ENCODE measurements at places on chromosomes 4 and X.

DNA sequence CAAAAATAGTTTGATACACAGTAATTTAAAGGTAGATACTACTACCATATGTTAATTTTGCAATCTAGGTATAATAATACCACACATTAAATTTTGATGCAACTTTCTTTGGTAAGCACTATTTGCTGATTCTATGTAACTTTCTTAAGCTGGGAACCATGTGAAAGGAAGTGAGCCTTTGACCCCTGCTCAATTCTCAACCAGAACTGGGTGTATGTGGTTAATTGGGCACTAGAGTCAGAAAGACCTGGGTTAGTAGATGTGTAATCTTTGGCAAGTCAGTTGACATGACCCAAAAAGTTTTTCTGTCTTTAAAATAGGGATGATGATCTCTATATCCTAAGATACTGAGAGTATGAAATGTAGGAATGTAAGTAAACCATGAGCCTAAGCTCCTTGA is 22.4 kb downstream of the TLR2 start:
- DNase-seq, result no peak

GRCh38 chr4:7608046-7608445 is 173.3 kb upstream of the PSAPL1 start:
- no peak for DNase-seq

GRCh38 chr4:13312264-13312663 is 171.9 kb downstream of the RAB28 start:
- no peak for DNase-seq

DNA sequence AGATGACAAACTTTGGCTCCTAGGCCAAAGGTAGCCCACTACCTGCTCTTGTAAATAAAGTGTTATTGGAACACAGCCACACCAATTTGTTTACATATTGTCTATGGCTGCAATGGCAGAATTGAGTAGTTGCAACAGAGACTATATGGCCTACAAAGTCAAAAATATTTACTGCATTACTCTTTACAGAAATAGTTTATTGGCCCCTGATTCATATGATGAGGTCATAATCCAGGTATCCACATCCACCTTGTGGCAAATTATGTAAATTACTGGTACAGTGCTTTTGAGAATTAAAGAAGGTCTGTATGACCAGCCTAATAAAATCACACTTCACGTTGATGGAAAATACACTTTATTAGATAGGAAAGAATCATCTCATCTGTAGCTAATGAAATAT is 337.0 kb upstream of the DDX53 start:
- no peak for DNase-seq

DNA sequence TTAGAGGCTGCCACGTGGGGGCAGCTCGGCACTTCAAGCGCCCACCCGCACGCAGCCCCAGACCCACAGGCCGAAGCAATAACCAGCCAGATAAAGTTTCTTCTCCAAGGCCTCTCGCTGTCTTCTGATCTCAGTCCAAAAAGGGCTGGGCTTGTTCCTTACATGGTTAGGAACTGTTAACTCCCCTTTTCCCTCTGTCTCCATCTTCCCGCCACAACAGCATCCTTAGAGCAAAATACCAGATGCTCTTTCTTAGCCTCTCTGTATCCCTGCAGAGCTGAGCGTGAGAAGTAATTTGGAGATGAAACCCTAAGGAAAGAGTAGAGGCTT is 23.4 kb upstream of the KIAA1210 start:
- no peak for DNase-seq

DNA sequence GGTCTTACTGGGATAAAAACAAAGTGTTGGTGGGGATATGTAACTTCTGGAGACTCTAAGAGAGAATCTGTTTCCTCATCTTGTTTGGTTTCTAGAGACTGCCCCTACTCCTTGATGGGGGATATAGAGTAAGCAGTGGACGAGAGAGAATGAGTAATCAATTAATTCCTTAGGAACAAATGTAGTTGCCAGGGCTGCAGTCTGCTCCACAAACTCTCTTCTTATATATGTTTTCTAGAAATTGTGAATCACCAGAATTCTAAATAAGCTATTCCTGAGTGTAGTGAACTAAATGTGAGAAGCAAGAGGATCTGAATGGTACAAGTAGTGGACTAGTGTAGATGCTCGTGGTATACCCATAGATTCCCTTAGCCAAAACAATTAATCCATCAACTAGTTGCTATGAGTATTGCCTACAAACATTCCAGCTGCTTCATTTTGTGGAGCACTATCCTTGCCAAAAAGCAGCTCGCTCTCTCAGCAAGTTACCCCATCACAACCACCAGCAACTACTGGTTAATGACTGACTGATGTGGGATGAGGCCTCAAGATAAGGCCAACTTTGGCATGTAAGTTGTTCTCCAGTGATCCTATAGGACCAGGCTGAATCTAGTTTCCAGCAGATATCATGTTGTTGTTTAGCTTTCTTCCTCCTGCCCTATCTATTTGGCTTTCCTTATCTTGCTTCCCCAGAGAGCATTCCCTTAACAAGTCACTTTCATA is 273.0 kb downstream of the SLC7A11 start:
- DNase-seq, result no peak

GRCh38 chr4:72112514-72113156 is 80.8 kb downstream of the NPFFR2 start:
- DNase-seq, result no peak

GRCh38 chr4:8090312-8090711 is 68.3 kb downstream of the ABLIM2 start:
- DNase-seq, result no peak

DNA sequence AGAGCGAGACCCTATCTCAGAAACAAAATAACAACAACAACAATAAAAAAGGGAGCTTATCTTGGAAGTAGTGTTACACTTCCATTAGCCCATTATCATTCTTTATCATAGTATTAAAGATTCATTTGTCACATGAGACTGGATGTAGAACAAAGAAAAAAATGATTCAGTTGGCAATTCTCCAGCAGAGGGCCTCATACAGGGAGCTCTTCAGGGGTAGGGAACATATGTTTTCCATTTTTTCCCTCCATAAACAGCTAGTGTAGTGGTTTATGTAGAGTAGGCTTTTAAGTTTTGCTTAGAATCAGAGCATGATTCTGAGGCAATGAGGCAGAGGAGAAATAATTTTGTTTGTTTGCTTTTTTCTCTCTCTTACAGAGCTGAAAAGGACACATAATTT is 5.8 kb downstream of the CPE start:
- DNase-seq, result no peak

- DNase-seq, result no peak
These were observed 68.3 kb downstream of the CRMP1 start for GRCh38 chr4:5824635-5825034.

- no peak for DNase-seq
These were observed 53.2 kb downstream of the CPLX1 start for GRCh38 chr4:772776-773175.

DNA sequence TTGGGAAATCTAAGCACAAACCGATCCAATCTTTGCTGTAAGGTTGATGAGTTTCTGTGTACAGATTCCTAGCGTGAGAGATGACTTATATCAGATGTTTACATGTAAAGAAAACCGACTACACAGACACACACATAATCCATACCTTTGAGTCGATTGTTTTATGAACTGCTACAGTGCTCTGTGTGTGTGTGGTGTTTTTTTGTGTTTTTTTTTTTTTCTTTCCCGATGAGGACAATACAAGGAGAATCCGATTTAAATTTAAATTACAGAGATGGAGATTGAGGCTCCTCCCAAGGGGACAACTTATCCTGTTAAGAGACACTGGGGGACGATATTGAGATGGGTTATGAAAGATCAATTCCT is 461 bp upstream of the SLC9A6 start:
- no peak for DNase-seq

DNA sequence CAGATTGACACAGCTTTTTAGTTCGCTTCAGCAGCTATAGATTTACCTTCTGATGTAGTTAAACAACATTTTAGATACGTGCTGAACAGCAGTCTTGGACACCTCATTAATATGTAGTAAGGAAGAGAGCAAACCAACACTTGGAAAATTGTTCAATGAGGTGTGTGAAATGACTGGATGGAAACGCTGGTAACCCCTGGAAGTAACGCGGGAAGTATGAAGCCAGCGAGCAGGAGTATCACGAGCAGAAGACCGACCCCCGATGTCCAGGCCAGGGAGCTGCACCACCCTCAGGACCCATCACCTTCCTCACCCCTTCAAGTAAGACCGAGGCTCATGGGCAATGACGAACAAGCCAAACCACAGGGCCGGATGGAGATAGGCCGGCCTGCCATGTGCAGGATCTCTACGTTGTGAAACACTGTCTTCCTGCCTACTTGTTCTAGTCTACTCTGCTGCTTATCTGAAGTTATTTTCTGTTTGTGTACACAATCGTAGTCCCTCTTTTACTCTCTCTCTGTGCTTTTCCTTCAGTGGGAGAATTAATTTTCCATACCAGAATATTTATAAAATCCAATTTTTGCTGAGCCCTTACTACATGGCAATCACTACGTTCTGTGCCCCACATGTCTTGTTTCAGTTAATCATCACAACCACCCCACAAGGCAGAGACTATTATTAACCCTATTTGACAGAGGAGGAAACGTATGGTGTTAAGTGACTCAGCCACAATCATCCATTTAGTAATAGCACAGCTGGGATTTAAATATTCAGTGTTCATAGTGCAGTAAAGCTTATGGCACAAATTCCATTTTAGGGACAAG is 221.7 kb downstream of the APBB2 start:
- DNase-seq, result no peak

- DNase-seq, result no peak
These were observed 461.7 kb downstream of the PCDH18 start for GRCh38 chr4:137070614-137071013.

GRCh38 chr4:74329307-74329706 is 21.0 kb downstream of the EPGN start:
- no peak for DNase-seq

- no peak for DNase-seq
These were observed 35.3 kb downstream of the FAT1 start for GRCh38 chr4:186688150-186688943.

GRCh38 chrX:38970845-38971244 is 169.6 kb downstream of the MID1IP1 start:
- DNase-seq, result no peak

- DNase-seq, result peak; percentile 17
These were observed 121.2 kb upstream of the NAP1L5 start for GRCh38 chr4:88818631-88819470.

- no peak for DNase-seq
These were observed 116.5 kb downstream of the MAML3 start for GRCh38 chr4:140037353-140038030.

GRCh38 chr4:26013629-26014028 is 99.6 kb downstream of the SMIM20 start:
- DNase-seq, result no peak

GRCh38 chr4:153884325-153884724 is 95.4 kb upstream of the SFRP2 start:
- DNase-seq, result no peak

All from activated CD8-positive, alpha-beta memory T cell treated with anti-CD3 and anti-CD28 coated beads for 4 hours (primary cell).